ENCODE measurements at places on chromosomes 3 and 15.

DNA sequence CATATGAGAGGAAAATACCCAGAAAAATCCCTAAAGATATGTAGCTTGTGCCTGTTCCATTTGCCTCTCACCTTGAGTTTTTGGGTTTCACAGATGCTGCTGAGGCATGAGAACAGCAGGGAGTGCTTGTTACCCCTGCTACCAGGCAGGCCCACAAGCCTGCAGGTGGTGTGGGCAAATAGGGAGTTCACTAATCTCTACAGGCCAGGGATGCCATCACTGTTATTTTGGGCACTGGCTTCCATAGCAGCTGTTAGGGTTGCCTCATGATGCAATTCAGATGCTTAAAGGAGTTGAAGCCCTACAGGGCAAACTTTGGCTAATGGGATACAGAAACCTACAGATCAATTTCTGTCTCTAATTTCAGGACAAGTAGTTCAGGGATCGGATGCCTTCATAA, 873.5 kb downstream of the OTOL1 start:
- no peak for DNase-seq

GRCh38 chr3:58307639-58308215, 1.4 kb downstream of the HTD2 start:
- DNase-seq, result no peak

- DNase-seq, result no peak
These were observed 175.5 kb downstream of the NECTIN3 start for GRCh38 chr3:111246967-111247760.

- no peak for DNase-seq
These were observed 20.0 kb downstream of the RIOX2 start for GRCh38 chr3:97952280-97952679.

- DNase-seq, result no peak
These were observed 875 bp upstream of the NT5DC2 start for GRCh38 chr3:52534281-52535183.

GRCh38 chr3:142105991-142106390, 43.4 kb downstream of the TFDP2 start:
- no peak for DNase-seq

DNA sequence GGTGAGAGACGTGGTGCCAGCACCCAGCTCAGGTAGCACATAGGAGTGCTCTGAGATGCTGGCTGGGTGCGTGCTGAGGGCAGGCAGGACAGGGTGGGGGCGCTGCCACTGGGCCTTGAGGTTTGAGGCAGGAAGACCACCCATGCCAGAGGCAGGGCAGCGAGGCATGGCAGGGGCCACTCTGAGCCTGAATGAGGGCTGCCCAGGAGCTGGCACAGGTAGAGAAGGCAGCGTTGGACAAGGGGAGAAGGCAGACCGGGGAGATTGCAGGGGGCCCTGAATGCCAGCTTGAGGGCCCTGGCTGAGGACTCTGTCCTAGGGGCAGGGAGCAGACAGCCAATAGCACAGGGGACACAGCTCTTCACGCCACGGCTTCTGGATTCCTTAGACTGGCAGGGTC, 50.2 kb downstream of the ADAMTS7 start:
- DNase-seq, result no peak

DNA sequence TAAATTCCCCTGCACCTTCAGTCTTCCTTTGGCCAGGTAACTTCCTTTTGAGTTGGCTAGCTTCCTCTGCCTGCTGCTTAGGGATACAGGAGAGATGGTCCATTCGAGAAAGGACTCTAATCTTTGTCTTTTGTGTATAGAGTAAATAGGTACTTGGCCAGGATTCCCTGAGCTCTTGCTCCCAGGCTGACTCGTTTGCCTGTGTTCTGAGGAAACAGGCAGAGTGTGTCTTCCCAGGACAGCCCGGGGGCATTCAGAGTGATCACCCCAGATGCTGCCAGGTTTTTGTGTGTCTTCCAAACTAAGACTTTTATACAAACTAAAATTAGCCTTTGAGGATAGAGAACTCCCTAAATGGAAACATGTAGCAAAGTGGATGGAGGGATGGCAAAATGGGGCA, 39.5 kb downstream of the TMEM108 start:
- no peak for DNase-seq

- no peak for DNase-seq
These were observed 569.8 kb upstream of the IL12A start for GRCh38 chr3:159418571-159419526.

DNA sequence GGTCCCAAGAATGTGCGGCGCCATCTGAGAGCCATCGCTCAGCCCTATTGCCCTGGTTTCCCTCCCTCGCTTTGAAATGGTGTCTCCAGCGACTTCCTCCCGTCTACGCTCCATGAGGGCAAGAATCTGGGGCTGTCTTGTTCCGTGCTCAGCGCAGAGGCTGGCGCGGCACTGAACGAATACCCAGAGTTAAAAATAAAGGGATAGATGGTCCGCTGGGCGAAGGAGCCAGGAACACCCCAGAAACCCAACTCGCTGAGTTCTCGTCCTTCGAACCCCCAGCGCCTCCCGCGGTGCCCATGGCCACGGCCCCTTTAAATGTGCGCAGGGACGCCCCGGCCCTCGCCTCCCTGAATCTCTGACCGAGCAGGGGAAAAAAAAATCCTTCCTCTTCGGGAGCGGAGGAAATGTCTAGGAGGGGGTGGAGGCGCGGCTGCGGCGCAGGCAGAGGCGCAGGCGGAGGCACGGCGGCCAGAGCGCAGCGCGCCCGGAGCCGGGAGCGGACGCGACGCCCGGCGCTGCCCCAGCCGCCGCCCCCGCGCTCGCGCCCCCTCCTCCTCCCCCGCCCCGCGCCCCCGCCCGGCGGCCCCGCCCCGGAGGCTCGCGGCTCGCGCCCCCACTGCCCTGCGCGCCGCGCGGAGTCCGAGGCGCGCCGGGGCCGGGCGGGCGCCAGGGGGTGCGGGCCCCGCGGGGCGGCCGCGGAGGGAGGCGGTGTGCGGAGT, 8.5 kb upstream of the FGD5 start:
- DNase-seq, result no peak

GRCh38 chr15:90232941-90233386, 777 bp downstream of the CIB1 start:
- no peak for DNase-seq

DNA sequence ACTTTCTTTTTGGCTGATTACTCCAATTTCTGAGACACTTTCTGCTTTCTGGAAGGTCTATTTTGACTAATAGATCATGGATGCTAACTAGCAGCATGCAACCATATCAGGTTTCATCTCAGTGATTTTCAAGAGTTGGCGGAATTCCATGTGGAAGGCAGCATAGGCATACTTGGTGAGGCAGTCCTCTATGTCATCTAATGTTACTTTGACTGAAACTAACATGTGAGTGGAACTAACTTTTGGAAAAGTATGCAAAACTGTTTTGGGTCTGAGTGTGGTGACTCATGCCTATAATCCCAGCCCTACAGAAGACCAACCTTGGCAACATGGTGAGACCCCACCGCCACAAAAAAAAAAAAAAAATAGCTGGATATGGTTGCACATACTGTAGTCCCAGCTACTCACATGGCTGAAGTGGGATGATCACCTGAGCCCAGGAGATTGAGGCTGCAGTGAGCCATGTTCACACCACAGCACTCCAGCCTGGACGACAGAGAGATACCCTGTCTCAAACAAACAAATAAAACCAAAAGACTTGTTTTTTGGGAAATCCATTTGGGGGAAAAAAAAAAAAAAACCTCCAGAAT, 1033.7 kb downstream of the ROBO1 start:
- DNase-seq, result no peak

- DNase-seq, result no peak
These were observed 107.5 kb upstream of the SOX2 start for GRCh38 chr3:181604267-181604666.

DNA sequence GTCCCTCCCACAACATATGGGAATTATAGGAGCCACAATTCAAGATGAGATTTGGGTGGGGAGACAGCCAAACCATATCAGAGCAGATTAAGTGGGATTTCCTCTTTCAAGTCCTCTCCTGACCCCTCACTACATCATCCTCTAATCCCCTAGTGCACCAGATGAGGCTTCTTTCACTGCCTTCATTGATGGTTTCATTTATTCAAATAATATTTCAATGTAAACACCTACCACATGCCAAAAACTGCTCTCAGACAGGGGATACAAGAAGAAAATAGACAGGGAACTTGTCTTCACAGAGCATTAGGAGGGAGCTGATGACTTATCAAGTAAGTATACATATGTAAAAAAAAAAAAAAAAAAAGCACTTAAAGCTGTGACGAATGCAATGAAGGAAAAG, 180.2 kb downstream of the NTRK3 start:
- no peak for DNase-seq

- DNase-seq, result no peak
These were observed 57.6 kb downstream of the AAGAB start for GRCh38 chr15:67196672-67197363.

- no peak for DNase-seq
These were observed 254.4 kb upstream of the TLE3 start for GRCh38 chr15:70351941-70352774.

- DNase-seq, result no peak
These were observed 240.1 kb upstream of the CBLB start for GRCh38 chr3:106108925-106109324.

DNA sequence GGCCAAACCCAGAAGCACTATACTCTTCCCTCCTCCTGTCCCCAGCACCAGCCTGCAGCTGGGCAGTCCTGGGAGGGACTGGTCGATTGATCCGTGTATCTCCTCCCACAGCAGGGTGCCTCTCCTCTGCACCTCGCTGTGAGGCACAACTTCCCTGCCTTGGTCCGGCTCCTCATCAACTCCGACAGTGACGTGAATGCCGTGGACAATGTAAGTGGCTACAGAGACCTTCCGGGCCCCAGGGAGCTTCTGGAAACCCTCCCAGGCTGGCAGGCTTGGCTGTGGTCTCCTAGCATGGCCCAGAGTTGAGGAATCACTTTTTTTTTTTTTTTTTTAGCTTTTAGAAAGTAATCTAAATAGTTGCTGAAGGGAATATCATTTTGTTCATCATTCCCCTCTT, 30.7 kb downstream of the ANKDD1A start:
- DNase-seq, result no peak

DNA sequence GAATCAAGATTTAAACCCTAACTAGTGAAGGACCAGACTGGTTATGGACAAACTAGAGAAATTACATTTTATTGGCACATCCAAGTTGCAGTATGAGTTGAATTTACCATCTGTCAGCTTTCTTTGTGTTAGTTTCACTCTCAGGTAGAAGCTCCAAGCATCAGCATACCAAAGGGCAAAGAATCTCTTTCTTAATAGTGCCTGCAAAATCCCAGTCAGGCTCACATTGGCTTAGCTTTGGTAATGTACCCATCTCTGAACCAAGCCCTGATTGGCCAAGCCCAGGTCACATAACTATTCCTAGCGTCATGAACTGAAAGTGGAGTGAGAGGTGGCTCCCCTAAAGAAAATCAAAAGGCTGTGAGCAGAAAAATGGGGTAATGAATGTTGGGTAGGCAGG, 66.9 kb downstream of the CCNL1 start:
- DNase-seq, result no peak

- no peak for DNase-seq
These were observed 14.4 kb upstream of the GP9 start for GRCh38 chr3:129046037-129046731.

DNA sequence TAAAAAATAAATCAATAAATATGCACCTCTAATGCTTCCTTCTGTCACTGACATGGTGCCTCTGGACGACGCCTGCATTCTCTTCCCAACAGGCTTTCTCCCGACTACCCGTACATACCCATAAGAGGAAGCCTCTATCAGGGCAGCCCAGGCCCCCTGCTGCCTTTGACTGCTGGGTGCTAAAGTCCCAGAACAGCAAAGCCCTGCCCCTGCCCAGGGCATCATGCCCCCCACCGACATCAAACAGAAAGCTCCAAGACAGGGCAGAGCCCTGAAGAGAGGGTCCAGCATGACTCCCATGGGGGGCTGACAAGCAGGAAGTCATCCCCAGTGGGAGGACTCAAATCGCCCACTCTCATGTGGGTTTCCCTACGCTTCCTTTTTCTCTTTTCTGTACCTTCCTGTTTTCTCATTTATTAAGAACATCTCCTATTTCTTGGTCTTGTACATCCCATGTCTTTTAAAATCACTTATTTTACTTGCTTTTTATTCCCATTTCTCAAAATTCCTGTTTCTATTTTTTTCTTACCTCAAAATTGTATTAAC, 23.4 kb downstream of the XPC start:
- DNase-seq, result no peak

GRCh38 chr3:22893644-22894325, 309.3 kb upstream of the UBE2E2 start:
- no peak for DNase-seq

GRCh38 chr3:12461097-12461649, 23.1 kb upstream of the TSEN2 start:
- DNase-seq, result no peak

DNA sequence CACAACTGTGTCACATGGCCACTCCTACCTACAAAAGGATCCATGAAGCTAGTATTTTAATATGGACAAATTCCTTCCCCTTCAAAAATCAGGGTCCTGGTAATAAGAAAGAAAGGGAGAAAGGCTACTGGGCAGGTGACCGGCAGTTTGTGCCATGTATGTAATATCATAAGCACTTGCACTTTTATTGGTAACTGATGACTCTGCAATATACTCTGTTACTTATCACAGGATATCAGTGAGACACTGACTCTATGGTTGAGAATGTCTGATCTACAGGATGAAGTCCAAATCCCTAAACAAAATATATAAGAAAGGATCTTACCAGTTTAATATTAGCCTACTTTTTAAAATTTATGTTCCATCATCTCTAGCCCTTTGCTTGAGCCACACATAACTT, 315.2 kb downstream of the AGBL1 start:
- no peak for DNase-seq

DNA sequence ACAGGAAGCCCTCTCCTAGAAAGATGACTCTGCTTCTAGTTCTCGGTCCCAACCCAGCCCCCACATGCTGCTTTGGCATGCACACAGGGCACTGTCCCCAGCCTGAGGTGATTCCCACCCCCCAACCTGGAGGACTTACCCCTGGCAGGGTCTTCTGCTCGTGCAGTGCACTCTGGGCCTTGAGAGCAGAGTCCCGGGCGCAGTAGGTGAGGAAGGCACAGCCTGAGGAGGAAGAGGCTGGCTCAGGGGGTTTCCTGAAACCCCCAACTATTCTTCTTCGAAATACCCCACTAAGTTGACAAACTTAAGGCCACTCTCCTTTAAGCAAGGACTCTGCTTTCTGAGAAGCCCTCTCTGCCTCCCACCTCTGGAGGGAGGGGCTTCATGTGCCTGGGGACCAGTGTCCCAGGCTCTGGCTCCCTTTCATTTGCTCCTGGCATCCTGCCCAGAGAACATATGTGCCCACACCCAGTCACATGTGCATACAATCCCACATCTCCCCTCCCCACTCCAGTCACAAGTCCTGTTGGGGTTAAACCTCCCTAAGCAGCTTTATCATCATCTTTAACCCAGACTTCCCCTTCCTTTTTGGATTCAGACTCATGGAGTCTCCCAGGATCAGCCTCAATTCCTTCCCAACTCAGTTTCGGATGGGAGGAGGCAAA, 4.1 kb downstream of the CELF6 start:
- DNase-seq, result no peak

GRCh38 chr3:69488026-69488425, 102.1 kb upstream of the FRMD4B start:
- no peak for DNase-seq

DNA sequence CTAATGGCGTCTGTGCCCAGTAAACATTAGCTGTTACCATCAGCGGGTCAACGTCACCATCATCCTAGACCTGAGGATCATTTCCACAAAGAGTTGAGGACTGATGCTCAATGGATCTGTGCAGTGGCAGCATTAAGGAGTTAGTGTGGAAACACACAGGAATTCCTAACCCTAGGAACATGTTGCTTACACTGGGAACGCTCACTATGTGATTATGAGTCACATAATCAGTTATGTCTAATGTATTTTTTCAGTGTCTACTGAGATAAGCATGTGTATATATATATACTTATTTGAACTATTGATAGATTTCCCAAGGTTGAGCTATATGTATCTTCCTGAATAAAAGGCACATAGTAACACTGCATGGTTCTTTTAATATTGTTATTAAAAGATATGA, 19.0 kb downstream of the ARNT2 start:
- DNase-seq, result no peak

Data from stimulated activated CD8-positive, alpha-beta memory T cell treated with anti-CD3 and anti-CD28 coated beads, Interleukin-4, amount 100 ng/mL, for 24 hours (primary cell).